ENCODE measurements at places on chromosomes 6 and 20. TPM values are rescaled to one million over a fixed set of nuclear protein-coding genes. Genes with fewer than 3 reads are reported as not detected.
A peak's percentile ranks its signal among the peaks of the same experiment; 100 is the strongest.

DNA sequence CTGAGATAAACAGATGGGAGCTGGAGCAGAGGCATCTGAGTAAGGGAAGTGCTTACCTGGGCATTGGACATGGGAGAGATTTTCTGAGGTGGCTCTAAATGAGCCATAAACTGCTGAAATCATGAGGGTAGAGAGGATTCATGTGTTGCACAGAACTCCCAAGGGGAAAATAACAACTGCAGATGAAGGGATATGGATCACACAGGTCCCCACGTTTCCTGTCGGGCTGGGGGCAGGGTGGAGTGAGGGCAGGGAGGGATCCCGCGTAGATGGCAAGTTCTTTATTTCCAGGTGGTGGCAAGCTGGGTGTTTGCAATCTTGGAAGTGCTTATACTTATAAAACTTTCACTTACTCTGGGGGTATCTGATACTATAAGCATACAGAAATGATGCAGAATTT lies 422.6 kb upstream of the FLRT3 start:
- H3K27ac ChIP-seq = no peak overlapping the region
- H3K4me1 ChIP-seq = 0 out of 2 replicates have a peak, but pooled peaks cover 7% of the 10 kb centered on the region
- H3K36me3 ChIP-seq = no peaks in the 10 kb centered on the region
- no peak for DNase-seq
- H3K4me3 ChIP-seq = no peak overlapping the region
- no peaks in the 10 kb centered on the region for H3K27me3 ChIP-seq

Gene FOXF2
- not detected for total RNA-seq

GRCh38 chr6:66623050-66623449 lies 916.0 kb upstream of the EYS start:
- H3K4me1 ChIP-seq = no peaks in the 10 kb centered on the region
- H3K4me3 ChIP-seq = no peak overlapping the region
- H3K27ac ChIP-seq = no peak overlapping the region
- no peaks in the 10 kb centered on the region for H3K36me3 ChIP-seq
- DNase-seq = no peak

- H3K36me3 ChIP-seq = no peaks in the 10 kb centered on the region
- H3K4me3 ChIP-seq = no peak overlapping the region
- H3K4me1 ChIP-seq = no peaks in the 10 kb centered on the region
- H3K27me3 ChIP-seq = no peaks in the 10 kb centered on the region
- no peak overlapping the region for H3K27ac ChIP-seq
Observed at GRCh38 chr6:170268216-170269129, 22.4 kb downstream of the DLL1 start.

DNA sequence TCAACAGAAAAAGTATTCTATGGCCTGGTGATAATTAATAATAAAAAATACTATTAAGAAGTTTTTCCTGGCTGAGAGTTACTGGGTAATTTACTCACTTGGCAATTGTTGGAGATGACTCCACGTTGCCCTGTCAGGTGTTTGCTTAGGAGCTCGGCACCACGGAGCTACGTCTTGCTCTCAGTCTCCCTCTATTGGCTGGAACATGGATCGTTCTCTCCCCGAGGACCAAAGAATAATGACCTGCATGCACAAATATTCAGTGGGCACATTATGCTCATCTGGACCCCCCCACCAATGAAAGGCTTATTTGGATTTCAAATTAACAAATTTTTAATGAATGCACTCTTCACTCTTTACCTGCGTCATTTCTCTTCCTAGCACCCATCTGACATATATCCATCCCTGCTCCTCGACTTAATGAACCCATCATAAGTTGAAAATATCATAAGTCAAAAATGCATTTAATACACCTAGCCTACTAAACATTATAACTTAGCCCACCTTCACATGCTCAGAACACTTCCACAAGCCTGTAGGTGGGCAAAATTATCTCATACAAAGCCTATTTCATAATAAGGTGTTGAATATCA lies 71.0 kb upstream of the CD83 start:
- no peaks in the 10 kb centered on the region for H3K4me1 ChIP-seq
- no peaks in the 10 kb centered on the region for H3K27me3 ChIP-seq
- peak; percentile 82 for DNase-seq
- H3K36me3 ChIP-seq = no peaks in the 10 kb centered on the region
- no peak overlapping the region for H3K27ac ChIP-seq
- no peak overlapping the region for H3K4me3 ChIP-seq

Gene MTG2
- total RNA-seq = 13.6 TPM

- no peak for DNase-seq
- no peak overlapping the region for H3K27ac ChIP-seq
- H3K4me3 ChIP-seq = no peak overlapping the region
- H3K36me3 ChIP-seq = no peaks in the 10 kb centered on the region
- no peaks in the 10 kb centered on the region for H3K27me3 ChIP-seq
Observed at GRCh38 chr20:18728165-18728869, 85.3 kb upstream of the SCP2D1 start.

DNA sequence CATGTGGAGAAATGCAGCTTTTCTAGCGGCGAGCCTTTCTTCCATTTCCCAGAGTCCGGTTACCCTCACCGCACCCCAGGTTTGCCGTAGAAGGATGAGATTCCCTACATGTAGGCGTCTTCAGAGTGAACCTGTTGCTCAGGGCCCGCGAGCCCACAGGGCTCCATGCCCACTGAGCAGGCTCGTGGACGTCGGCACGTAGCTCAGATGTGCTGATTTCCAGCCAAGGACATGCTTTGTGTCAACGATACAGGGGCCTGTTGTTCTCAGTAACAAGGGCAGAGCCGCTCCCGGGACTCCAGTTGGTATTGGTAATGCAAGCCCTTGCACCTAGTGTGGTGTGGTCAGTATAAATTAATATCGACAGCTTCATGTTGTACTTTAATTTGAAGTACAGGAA lies 159.6 kb downstream of the MTHFD1L start:
- no peak for DNase-seq
- H3K36me3 ChIP-seq = no peaks in the 10 kb centered on the region
- H3K27me3 ChIP-seq = no peaks in the 10 kb centered on the region
- no peak overlapping the region for H3K27ac ChIP-seq
- H3K4me3 ChIP-seq = no peak overlapping the region
- H3K4me1 ChIP-seq = no peaks in the 10 kb centered on the region

GRCh38 chr20:1811621-1812498 lies 83.3 kb upstream of the SIRPA start:
- no peak overlapping the region for H3K27ac ChIP-seq
- H3K4me1 ChIP-seq = peaks cover 20% of the 10 kb centered on the region
- H3K4me3 ChIP-seq = no peak overlapping the region
- H3K36me3 ChIP-seq = no peaks in the 10 kb centered on the region

Gene KCNB1
- total RNA-seq = 0.50 TPM

Gene MAP7
- 47.8 TPM for total RNA-seq

- no peaks in the 10 kb centered on the region for H3K36me3 ChIP-seq
- no peak for DNase-seq
- no peaks in the 10 kb centered on the region for H3K27me3 ChIP-seq
- H3K27ac ChIP-seq = no peak overlapping the region
- no peak overlapping the region for H3K4me3 ChIP-seq
Observed at GRCh38 chr6:14946753-14947152, 299.1 kb upstream of the JARID2 start.

GRCh38 chr6:158222066-158222465 lies 53.9 kb downstream of the GTF2H5 start:
- H3K27ac ChIP-seq = no peak overlapping the region
- H3K36me3 ChIP-seq = no peaks in the 10 kb centered on the region
- H3K4me3 ChIP-seq = no peak overlapping the region
- H3K4me1 ChIP-seq = no peaks in the 10 kb centered on the region
- no peaks in the 10 kb centered on the region for H3K27me3 ChIP-seq

Gene DNAH8
- not detected for total RNA-seq

DNA sequence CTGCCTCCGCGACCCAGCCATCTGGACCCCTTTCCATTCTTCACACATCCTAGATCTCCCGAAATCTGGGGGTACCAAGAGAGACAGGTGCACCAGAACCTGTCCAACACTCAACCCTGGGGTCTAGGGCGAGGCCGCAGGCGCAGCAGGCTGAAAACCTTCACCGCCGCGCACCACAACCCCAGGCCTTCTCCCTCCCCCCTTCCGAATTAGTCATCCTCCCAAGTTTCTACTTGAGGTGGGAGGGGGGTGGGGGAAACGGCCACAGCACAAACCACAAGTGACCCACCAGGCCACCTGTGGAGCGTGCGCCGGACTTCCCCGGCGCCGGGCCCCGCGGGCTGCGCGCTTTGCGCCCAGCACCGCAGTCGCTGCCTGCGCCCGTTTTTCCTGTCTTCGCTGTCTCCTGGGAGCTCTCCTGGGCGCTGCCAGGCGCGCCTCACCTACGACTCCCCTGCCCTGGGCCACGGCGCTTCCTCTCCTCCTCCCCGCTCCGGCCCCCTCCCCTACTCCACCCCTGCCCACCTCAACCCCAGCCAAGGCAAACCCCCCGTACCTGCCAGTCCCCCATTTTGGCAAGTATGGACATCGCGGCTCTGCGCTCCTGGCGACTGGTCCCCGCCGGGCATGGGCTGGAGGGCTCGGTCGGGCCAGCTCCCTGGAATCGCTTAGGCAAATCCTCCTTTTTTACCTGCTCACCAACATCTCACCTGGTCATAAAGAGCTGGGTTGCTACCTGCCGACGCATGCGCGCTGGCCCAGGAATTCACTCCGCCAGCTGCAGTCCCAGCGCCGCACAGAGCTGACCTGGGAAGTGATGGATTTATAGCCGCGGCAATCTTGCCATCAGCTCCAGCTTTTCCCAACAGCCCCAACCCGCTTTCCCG lies 4.2 kb upstream of the TFAP2A start:
- peaks cover 100% of the 10 kb centered on the region for H3K27me3 ChIP-seq
- peak overlapping the region; percentile 59 for H3K4me3 ChIP-seq
- H3K4me1 ChIP-seq = peaks cover 72% of the 10 kb centered on the region
- H3K27ac ChIP-seq = no peak overlapping the region
